ENCODE measurements at places on chromosomes 13 and 19. TPM values are rescaled to one million over a fixed set of nuclear protein-coding genes. Genes with fewer than 3 reads are reported as not detected.

Gene B9D2
- 4.8 TPM for total RNA-seq

Gene SLC46A3
- total RNA-seq = 12.0 TPM

Gene SF3A2
- total RNA-seq = 21.4 TPM

Gene NLRP4
- total RNA-seq = not detected

Gene GIPC3
- 1.4 TPM for total RNA-seq

Gene NKPD1
- 1.2 TPM for total RNA-seq

Gene KLHL1
- not detected for total RNA-seq

Gene RDH8
- not detected for total RNA-seq

All from tibial nerve (tissue), 4 donors.